Breast epithelium (tissue), 4 donors: ENCODE measurements at places on chromosomes 1 and 21. TPM values are rescaled to one million over a fixed set of nuclear protein-coding genes. Genes with fewer than 3 reads are reported as not detected.

The EPS8L3 gene
- 3.6 TPM for total RNA-seq

The EPHA2 gene
- 16.7 TPM for total RNA-seq

The FCRL1 gene
- not detected for total RNA-seq

The NBPF14 gene
- total RNA-seq: 41.9 TPM

The CENPL gene
- 4.5 TPM for total RNA-seq

The KCND3 gene
- 6.7 TPM for total RNA-seq
